ENCODE measurements at places on chromosomes 3 and 15.

DNA sequence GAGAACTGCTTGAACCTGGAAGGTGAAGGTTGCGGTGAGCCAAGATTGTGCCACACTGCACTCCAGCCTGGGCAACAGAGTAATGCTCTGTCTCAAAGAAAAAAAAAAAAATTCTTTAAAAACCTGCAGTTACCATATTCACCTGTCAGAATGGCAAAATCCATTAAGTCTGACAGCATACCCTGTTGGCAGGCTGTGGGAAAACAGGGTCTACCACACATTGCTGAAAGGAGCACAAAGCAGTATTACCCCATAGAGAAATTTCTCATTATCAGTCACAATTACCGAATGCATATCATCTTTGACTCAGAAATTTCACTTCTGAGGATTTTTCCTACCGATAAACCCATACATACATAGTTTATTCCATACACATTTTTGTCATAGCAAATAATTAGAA, 264.1 kb upstream of the SLCO3A1 start:
- no peak for DNase-seq

GRCh38 chr3:24154013-24154695, 209.1 kb downstream of the NR1D2 start:
- DNase-seq: no peak

- DNase-seq: no peak
Observed at GRCh38 chr15:93046721-93047120, 42.3 kb downstream of the RGMA start.

DNA sequence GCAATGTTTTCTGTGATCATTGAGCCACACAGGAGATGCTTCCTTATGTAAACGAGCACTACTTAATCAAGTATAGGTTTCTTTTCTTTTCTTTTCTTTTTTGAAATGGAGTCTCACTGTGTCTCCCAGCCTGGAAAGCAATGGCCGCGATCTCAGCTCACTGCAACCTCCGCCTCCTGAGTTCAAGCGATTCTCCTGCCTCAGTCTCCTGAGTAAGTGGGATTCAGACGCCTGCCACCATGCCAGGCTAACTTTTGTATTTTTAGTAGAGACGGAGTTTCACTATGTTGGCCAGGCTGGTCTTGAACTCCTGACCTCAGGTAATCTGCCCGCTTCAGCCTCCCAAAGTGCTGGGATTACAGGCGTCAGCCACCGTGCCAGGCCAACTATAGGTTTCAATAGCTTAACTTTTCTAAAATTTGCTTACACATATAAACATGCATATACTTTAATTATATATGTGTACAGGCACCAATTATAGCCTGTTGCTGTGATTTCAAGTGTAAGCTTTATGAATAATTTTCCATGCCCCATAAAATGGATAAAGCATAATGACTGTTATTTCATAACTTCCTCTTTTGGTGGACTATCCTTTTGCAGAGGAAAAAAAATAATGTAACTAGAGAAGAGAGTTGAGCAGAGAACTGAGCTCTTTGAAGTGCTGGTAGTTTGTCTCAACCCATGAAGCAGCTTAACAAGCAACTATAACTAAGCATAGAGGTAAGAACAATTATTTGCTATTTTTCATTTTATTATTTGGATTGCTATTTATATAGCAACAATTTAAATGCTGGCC, 24.8 kb upstream of the MBNL1 start:
- DNase-seq: peak; percentile 39

DNA sequence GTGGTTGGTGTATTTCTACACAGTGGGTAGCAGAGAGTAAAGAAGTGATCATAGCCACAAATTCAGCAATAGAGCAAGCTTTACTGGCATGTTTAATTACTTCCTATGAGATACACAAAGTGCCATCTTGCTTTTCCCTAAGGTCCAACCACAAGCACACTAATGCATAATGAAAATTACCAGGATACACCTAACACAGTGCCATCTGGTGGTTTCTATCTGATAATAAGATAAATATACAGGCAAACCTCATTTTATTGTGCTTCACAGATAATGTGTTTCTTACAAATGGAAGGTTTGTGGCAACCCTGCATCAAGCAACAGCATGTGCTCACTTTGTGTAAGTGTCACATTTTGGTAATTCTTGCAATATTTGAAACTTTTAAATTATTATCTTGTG, 223.0 kb downstream of the NSUN3 start:
- DNase-seq: no peak

GRCh38 chr15:95252404-95252803, 1021.0 kb downstream of the MCTP2 start:
- no peak for DNase-seq

DNA sequence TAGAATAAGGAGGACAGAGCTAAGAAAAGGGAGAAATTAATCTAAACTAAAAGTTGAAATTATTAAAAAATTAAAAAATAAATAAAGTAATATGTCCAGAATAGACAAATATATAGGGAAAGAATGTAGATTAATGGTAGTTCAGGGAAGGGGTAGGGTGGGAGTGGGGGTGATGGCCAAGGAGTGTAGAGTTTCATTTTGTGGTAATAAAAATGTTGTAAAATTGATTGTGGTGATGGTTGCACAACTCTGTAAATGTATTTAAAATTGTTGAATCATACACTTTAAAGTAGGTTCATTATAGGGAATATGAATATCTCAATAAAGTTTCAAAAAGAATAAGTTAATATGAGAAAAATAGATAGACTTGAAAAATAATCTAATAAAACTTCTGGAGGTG, 21.0 kb upstream of the FNDC3B start:
- no peak for DNase-seq

DNA sequence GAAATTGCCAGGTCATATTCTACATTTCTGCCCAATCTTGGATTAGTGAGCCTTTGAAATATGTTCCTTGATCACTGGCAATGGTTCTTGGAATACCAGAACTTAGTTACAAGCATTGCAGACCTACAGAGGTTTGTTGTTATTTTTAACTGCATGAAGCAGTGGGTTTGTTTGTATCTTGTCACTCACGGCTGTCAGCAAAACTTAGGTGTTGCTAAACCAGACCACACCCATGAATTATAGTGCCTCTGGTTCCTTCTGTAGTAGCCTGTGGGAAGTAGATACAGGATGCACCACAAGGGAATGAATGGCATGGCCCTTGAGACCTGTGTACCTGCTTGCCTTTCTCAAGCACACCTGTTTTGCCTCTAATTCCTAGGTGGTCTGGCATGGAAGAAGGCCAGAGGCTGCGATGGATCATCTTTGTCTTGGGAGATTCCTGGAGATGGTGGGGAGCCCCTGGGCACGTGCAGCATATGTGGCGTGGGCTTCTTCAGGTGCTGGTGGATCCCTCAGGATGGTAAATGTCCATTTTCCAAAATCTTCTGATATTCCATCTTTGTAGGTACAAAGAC, 138.8 kb downstream of the SNRPN start:
- no peak for DNase-seq

GRCh38 chr3:144921710-144922109, 950.1 kb downstream of the DIPK2A start:
- no peak for DNase-seq

DNA sequence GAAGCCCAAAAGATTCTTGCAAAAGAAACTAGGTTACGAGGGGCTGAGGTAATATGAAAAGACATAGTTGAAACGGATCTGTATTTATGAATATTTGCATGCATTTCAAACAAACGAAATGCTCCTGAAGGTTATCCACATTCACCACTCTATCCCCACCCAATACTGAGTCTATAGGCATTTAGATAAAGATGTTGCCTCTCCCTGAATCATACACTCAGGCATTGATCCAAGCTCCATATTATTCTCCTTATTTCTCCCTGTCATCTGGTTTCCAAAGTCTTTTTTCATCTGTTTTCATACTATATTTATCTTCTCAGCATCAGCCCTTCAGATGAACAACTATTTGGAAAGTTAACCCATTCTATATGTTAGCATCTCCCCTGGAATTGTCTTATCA, 492.5 kb upstream of the TGFBR2 start:
- DNase-seq: no peak

DNA sequence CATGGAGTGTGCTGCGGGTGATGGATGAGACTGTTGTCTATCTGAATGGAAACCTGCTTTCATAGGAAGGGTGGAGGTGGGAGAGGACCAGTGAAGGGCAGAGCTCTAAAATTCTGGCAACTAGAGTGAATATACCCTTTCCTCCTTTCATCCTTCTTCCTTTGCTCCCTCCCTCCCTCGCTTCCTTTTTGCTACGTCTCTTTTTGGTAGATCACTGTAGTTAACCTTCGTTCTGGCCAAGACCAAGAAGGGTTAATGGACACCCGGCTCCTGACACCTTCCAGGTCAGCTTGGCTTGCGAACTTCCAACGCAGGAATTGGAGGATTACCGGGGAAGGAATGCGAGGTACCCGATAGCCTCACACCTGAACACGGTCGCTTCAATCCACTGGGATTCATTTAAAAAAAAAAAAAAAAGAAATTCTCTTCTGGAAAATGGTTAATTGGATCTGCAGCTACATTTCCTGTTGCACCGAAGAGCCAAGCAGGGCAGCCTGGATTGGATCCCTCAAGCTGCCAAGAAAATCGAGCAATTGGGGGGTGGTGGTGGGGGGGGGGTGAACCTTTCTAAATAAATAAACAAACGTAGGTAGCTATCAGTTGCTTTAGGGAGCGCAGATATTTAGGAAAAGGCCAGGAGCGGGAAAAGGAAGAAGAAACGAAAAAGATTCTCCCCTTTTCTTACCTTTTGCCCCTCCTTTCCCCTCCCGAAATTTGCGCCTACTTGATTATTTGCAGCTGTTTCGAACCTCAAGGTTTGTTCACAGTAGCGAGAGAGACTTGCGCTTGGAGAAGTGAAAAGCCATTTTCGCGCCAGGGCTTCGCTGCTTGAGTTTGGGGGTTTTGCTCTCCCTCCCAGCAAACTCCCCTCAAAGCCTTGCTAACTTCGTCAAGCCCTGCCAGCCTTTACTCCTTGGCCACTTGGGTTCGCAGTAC, 9.5 kb upstream of the NR2F2 start:
- no peak for DNase-seq

GRCh38 chr15:78177447-78177873, 28.3 kb downstream of the IDH3A start:
- no peak for DNase-seq

DNA sequence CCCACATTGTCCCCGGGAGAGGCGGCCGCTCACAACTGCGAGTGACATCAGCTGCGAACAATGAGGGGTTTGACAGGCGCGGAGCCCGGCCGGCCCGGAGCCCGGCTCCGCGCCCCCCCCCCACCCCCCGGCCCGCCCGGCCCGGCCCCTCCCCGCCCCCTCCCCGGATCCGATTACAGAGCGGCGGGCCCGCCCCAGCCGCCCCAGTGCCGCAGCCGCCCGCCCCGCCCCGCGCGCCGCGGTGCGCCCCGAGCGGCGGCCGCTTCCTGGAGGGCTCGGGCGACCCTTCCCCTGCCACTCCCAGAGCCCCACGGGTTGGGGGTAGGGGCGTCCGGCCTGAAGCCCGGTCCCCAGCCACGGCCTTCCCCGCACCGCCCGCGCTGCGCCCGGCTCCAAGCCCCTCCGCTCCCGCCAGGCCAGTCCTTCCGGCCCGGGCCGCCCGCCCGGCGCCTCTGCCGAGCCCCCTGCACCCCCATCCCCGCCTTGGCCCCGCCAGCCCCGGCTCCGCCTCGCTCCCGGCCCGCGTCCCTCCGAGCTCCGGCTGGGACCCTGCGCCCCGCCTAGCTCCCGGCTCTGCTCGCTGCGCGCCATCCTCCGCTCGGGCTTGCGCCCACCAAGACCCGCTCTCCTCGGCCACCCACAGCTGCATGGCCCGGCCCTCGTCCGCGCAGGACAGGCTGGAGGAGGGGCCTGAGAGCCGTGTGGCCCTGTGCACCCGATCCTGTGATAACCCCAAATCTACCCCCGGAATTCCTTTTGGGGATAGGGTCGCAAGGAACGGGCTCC, at the start of gene PCBP4:
Gene PCBP4, minus strand, starts transcription at position 71 of the 786 bp plus-strand sequence. CDS start 6,214 bp downstream, outside the sequence.
- no peak for DNase-seq

DNA sequence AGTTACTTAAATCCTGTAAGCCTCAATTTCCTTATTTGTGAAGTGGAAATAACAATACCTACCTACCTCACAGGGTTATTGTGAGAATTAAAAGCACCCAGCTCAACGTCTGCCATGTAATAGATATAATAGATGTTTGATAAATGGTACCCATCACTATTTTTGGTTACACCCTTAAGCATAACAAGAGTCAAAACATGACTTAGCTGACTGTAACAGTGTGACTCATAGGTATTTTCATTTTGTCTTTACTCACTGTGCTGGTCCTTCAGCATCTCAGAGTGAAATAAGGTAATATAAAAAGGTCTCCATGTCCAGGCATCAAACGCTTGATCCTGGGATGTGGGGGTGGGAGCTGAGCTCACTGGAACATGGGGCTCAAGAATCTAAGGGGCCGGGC, 3.1 kb downstream of the CPLX3 start:
- no peak for DNase-seq

- peak; percentile 22 for DNase-seq
Observed at GRCh38 chr15:22979238-22980188, 655 bp downstream of the CYFIP1 start.

DNA sequence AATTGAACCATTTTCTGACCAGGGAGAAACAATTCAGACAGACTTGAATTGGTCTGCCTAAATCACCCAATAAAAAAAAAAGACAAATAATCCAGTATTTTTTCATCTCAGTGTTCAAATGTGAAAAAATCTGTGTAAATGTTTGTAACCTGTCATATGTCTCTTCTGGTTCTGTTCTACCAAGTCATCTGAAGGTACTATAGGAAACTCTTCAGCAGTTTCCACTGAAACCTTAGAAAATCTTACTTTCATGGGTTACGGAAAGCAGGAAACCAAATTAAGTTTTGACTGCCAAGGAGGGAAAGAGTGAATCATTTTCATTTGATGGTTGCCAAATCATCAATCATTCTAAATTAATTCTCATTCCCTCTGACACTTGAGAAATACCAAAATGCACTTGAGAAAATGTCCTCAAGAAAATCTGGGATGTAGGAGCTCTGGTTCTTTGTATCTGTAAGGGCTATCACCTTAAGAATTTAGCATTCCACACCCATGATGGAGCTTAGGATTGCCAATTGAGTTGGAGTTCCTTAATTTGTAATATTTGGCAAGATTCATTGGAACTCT, 278.2 kb upstream of the KCNH8 start:
- no peak for DNase-seq

DNA sequence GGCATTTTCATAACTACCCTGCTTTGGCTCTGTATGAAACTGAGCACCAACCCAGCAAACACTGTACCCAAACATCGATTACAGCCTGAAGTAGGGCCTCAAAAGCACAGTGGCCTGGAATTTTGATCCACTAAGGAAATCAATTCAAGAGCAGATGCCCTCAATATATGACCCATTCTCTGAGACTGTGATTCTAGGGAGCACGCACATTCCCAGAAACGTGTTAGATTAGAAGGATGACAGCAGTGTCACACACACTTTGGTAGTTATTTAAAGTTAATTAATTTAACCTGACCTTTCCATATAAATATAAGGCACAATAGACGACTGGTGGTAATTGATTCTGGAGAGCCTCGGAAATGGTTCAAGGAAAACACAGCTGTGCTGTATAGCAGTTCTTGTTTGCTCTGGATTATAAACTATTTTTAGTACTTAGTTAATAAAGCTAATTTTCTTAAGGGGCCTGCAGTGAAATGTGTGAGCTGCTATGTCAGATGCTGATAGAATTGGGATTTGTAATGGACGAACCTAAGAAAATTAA, 126.3 kb upstream of the ZNF385D start:
- DNase-seq: no peak
